ENCODE measurements at places on chromosomes 16 and 17.

- DNase-seq, result no peak
Measured at GRCh38 chr17:76517638-76518038, 16.4 kb upstream of the RHBDF2 start.

DNA sequence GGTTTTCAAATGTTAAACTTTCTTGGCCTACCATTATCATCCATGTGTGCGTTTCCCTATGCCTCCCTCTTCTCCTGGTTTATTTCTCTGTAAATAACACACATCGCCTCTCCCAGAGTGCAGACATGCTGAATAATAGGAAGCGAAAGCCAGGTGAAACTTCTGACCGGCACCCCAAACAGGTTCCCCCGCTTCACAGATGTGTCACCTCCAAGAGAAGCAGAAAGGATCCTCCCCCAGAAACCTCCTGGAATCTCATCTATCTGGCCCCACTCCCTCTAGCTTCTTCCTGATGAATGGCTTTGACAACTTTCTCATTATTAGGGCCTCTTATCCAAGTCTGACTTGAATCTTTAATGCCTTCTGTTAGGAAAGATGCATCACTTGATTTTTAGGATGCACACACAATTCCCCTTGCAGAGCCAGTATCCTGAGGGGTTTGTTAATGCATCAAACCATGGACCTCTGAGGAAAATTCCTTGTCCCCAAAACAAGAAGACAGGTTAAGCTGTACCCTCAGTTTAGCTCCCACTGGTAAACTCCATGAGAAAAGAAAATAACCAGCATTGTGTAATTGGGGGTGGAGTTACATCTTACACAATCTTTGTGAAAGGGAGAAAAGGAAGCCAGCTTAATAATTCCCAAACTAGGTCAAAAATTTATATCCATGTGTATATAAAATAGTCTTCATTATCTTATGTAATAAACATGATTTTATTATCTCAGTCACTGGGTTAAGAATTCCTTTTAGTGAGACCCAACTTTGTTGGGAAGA is 20.1 kb upstream of the HYDIN start:
- DNase-seq, result no peak

DNA sequence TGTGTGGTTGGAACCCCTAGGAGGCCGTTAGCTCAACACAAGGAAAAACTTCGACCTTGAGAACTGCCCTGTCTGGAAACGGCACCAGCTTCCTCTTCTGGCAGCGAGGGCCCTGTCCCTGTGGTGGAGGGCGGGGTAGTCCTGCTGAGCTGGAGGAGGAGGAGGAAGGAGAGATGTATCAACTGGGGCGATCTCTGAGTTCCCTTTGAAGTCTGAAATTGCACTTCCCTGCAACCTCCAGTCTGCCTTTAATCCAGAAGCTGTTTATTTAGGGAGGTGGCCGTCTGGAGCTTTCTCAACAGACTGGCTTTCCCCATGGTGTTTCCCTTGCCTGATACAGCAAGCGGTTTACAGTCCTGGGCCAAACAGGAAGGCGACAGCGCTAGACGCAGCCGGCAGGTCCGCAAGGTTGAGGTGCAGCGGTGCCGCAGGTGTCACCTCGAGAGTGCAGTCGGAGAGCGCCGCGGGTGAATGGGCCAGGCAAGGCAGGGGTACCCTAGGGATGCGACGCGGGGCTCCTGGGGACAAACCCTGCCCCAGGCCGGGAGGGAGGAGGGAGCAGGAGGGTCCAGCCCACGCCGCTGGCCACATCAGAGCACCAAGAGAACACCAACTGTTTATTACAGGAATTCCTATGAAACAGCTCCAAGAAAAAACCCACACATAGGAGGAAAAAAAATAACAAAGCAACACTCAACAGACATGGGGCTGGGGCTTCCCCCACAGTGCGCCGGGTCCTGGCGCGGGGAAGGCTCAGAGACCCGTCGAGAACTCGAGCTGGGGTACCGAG is 11.4 kb upstream of the MRPS23 start:
- DNase-seq, result no peak

DNA sequence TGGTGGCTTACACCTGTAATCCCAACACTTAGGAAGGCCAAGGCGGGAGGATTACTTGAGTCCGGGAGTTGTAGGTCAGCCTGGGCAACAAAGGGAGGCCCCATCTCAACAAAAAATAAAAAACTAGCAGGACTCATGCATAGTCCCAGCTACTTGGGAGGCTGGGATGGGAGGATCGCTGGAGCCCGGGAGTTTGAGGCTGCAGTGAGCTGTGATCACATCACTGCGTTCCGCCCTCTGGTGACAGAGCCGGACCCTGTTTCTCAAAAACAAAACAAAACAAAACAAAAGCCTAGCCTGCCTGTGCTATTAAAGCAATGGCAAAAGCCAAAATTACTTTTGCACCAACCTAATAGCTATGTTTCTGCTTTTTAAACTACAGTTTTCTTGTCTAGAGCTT is 1.5 kb downstream of the FCSK start:
- DNase-seq, result no peak

GRCh38 chr17:43637563-43638323 is 24.0 kb downstream of the MEOX1 start:
- DNase-seq, result no peak

DNA sequence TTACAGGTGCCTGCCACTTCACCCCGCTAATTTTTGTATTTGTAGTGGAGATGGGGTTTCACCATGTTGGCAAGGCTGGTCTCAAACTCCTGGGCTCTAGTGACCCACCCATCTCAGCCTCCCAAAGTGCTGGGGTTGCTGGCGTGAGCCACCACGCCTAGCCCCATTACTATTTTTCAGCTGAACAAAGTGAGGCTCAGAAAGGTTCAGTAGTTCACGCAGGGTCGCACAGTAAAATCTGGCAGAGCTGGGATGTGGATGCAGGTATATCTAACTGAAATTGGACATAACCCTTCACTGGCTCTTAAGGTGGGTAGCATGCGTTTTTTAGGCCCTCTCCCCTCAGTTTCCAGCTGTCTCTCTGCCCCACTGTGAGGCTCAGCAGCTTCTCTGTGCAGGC is 7.2 kb downstream of the AQP8 start:
- DNase-seq, result no peak

DNA sequence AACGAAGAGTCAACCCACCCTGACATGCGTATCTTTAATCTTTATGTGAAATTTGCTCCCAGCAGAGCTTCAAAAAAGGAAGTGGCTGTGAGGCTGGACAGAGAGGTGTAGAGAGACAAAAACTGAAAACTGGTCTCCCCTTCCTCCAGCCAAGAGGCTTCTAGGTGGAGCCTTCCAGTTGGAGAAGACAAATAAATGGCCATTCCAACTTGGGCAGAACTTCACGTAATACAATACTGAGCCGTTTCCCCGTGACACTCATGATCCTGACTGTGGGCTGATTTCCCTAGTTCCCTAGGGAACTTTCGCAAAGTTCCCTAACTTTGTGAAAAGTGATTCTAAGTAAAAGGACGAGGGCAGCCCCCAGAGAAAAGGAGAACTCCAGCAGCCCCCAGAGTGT is 78.8 kb downstream of the ZFHX3 start:
- no peak for DNase-seq

- DNase-seq, result no peak
Measured at GRCh38 chr17:310111-311010, 42.2 kb downstream of the RPH3AL start.

DNA sequence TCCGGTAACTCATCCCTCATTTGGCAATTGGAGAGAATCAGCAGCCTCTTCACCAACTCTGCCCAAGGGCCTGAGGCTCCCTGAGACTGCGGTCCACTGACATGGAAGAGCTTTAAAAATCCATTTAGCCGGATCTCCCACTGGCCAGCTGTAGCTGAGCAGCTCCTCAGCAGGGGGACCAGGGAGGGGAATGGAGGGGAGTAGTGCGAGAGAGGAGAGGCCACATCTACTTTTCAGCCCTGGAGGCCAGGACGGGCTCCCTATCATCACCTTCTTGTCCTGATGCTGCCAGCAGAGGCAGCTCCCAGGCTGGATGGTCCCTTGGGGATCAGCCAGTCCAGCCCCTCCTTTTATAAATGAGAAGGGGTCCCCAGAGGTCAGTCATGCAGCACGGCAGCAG is 25.0 kb upstream of the SPPL2C start:
- no peak for DNase-seq

- no peak for DNase-seq
Measured at GRCh38 chr17:78558989-78559388, 18.2 kb downstream of the DNAH17 start.

DNA sequence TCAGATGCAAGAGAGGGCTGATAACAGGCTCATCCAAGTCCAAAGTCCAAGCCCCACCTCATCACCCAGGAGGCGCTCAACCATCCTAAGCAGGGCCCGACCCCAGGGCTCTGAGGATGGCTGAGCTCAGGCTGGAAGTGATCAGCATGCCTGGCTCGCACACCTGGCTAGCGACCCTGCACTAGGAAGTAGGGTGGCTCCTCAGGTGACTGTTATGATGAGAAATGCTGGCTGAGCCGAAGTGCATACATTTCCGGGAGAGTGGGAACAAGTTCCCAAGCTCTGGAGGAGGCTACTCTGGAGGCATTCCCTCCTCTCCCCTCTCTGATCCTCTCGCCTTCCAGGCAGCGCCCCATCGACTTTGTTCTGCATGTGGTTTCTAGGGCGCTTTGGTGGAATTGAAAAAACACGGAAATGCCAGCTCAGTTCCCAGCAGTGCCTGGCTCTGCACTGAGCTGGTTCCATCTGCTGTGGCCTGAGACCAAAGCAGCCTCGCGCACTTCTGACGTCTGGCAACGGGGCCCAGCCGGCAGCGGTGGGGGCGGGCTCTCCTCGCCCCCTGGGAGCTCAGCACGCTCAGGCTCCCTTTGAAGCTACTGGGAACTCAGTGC is 130.3 kb downstream of the IRF8 start:
- DNase-seq, result no peak

GRCh38 chr16:89410794-89411309 is 79.5 kb downstream of the ANKRD11 start:
- DNase-seq, result peak; percentile 91
